Fibroblast of lung (primary cell): ENCODE measurements at places on chromosomes 3 and 15. TPM values are rescaled to one million over a fixed set of nuclear protein-coding genes. Genes with fewer than 3 reads are reported as not detected.

GNAT1 gene
- total RNA-seq: not detected in 2 replicates

GRCh38 chr15:64574301-64575017 is 114.1 kb downstream of the ZNF609 start:
- DNase-seq: peak; percentile 30

DNA sequence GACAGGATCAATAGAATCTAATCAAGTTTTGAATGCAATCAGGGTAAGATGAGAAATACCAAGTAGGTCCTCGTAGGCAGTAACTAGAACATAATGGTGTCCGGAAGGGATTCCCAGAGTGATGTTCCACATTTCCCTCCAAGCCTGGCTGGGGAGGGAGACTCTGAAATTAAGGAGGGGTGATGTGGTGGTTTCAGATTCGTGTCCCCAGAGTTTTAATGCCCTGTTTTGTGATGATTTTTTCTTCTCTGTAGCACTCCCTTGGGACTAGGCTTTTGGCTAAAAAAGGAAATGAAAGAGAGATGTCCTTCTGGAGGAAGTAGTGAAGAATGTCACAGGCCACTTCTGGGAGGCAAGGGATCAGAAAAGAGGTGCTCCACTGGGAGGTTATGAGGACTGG is 108.3 kb upstream of the CACNA2D3 start:
- no peak for DNase-seq

DNA sequence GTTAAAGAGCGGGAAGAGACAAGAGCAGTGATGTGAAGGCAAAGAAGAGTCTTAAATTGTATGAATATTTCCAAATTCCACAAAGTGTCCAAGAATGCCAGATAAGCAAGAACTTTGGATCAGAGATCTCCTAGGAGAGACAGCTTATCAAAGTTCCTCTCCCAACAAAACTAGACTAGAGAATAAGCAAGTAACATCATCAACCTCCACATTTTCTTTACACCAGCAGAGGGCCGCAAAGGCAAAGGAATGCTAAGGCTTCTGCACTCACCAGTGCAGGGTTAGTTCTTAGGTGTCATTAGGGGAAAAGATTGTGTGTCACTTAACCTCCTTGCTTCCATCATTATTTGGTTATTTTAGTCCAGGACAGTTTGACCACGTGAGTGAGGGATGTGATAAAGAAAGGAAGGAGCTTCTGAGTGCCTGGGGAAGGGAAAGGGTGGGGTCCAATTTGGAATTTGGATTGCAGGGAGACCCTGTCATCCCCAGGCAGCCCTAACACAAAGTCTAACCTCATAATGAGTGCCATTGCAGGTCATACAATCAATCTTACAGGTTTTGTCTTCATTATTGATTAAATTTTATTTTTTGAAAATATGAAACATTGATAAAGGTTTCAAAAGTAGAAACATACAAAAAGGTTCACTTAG is 7.5 kb upstream of the CMTM6 start:
- DNase-seq: peak; percentile 54

DNA sequence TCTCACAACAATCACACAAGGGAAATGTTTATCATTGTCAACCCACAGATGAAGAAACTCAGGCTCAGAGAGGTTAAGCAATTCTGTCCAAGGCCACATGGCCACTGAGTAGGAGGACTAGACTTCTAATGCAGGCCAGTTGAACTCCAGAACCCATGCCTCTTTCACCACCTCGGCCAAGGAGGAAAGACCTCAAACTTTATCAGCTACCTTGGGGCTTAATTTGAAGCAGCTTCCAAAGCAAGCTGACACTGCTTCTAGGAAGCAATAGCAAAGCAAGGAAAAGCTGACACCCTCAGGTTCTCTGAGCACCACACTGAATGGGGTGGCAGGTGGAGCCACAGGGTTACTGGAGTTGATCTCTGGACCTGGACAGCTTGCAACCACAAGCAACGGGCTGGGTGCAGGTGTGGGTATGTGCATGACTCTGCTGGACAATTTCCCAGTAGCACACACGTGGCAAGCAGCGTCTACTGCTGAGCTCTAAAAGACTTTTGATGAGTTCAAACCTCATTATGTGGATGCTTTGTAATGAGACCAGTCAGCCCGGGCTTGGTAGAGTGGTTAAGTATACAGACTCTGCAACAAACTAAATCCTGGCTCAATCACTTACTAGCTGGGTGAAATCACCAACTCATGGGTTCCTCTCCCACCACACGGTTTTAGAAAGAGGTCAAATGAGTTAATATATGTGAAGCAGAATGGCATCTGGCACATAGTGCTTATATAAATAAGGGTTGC is 23.1 kb downstream of the CCNL1 start:
- DNase-seq: peak; percentile 72

- DNase-seq: no peak
Measured at GRCh38 chr15:39285071-39285470, 295.8 kb upstream of the THBS1 start.

- DNase-seq: no peak
Measured at GRCh38 chr15:61794881-61795280, 265.4 kb downstream of the VPS13C start.

GRCh38 chr3:79983118-79983517 is 215.3 kb upstream of the ROBO1 start:
- DNase-seq: no peak

DNA sequence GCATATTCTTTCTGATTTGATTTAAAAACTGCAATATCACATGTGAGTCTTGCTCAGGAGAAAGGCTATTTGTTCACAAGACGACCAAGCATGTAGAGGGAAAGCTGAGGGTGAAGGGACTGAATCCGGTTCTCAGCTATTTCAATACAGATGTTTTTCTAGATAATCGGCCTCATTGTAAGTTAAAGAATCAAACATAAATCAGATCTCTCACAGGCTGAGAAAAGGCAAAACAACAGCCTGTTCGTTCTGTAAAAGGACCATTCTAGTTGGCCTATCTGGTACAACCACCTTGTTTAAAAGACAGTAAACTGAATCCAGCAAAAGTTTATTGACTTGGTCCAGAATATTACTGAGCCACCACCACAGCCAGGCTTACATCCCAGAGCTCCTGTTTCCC is 1045.7 kb upstream of the CFAP20DC start:
- DNase-seq: no peak

DNA sequence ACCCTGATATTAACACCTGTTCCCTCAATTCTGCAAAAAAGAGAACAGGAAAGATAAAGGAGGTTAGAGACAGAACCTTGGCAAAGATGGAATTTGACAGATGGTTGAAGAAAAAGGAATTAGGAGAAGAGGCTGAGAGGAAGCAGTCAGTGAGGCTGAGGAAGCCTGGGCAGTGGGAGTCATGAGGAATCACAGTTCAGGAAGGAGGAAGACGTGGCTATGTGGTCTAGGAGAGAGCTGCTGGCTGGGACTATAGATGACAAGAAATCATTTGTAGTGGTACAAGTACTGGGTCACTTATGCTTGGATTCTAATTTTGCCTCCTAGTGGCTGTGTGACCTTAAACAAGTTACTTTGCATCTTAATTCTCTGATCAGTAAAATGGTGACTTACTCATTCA is 49.0 kb downstream of the LARS2 start:
- DNase-seq: peak; percentile 14

DNA sequence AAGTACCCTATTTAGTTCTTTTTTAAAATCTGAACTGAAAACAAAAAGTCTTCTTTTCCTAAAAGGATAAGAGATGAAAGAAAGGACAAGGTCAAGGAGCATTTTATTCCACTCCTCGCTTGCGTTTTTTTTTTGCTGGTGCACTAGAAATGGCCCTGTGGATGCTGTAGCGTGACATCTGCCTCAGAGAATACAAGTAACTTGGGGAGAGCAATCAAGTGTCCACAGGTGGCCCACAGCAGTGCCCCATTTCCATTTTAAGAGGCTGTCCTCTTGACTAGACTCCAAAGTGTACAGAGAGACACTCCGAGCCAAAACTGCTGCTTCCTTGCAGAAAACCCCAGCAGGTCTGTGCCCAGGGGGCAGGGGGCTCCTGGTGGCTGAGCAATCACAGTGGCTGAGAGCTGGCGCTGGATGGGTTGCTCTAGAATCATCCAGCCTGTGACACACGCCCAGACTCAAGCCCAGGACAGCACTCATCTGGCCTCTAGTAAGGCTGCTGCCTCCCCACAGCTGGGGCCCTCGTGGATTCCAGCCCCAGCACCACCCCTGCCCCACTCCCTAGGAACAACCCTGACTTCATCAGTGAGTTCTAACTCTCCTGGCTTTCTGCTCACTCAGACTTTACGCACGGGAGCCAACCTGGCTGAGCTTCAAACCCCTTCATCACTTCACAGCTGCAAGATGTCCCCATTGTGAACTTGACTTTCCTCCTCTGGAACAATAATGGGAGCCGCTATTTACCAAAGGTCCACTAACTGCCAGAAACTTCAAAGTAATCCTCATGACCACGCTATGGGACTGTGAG is 71.1 kb upstream of the SPATA12 start:
- peak; percentile 73 for DNase-seq
